ENCODE measurements at places on chromosomes 3 and 15. TPM values are rescaled to one million over a fixed set of nuclear protein-coding genes. Genes with fewer than 3 reads are reported as not detected.

DNA sequence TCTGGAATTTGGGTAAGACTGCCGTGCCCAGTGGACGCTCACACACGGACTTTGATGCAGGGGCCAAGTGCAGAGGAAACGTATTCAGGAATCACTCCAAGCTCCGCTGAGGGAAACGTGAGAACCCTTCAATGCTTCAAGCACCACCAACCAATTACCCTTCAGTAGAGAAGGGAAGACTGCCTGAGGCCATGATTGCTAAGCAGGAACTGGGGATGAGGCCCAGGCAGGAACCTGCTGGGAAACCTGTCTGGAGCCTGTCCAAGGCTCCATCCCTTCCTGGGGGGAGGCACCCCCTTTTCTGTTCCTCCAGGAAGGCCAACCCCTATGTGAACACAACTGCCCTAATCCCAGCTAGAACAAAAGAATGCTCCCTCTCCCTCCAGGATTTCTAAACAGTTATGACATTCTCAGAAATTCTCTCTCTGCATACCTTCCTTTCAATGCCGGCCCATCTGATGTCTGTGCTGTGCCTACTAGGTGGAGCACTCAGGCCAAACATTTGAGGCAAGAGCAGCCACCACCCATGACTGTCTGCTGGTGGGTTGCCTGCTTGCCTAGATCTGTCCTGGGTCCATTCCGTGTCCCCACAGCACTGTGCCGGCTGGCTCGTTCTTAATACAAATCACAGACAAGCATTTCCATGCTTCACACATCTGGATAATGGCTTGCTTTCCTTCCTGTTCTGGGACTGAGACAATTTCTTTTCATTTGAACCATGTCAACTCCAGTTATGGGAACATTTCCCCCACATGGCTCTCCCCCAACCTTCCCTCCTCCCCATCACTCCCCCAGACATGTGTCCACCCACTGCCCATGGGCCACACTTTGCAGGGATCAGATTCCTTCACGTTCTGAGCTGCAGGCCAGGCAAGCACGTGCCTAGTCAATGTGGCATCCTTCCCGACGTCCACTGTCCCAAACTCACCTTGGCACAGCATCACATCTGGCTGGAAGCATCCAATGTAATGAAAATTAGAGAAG is 149.4 kb downstream of the ADAMTS17 start:
- H3K36me3 ChIP-seq = no peaks in the 10 kb centered on the region
- no peaks in the 10 kb centered on the region for H3K4me1 ChIP-seq
- no peak overlapping the region for H3K4me3 ChIP-seq
- H3K27me3 ChIP-seq = no peaks in the 10 kb centered on the region
- H3K27ac ChIP-seq = no peak overlapping the region

GRCh38 chr3:128991355-128991895 is 2.5 kb downstream of the CFAP92 start:
- H3K4me3 ChIP-seq = no peak overlapping the region
- H3K36me3 ChIP-seq = no peaks in the 10 kb centered on the region
- no peak for DNase-seq

- peaks cover 57% of the 10 kb centered on the region for H3K4me1 ChIP-seq
- no peak for DNase-seq
- no peak overlapping the region for H3K4me3 ChIP-seq
- H3K27ac ChIP-seq = peak overlapping the region; percentile 93
Observed at GRCh38 chr3:141410846-141411245, 42.5 kb downstream of the ZBTB38 start.

DNA sequence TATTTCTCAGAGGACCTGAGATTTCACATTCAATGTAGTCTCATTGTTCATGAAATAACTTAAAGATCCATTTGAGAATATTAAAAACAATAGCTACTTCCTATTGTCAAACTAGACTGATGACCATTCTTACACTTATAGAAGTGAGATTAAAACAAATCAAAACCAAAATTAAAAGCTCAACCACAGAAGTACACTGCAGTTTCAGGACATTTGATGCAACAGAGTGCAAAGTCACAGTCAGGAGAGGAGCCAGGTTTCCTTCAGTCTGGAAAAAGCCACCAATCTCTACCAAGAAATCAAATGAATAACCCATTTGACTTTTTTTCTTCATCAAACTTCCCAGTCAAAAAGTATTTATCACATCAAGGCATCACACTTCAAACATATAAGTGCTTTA is 5.5 kb downstream of the CCPG1 start:
- no peaks in the 10 kb centered on the region for H3K27me3 ChIP-seq
- DNase-seq = no peak
- H3K36me3 ChIP-seq = no peaks in the 10 kb centered on the region
- peaks cover 39% of the 10 kb centered on the region for H3K4me1 ChIP-seq
- peak overlapping the region; percentile 43 for H3K27ac ChIP-seq

DNA sequence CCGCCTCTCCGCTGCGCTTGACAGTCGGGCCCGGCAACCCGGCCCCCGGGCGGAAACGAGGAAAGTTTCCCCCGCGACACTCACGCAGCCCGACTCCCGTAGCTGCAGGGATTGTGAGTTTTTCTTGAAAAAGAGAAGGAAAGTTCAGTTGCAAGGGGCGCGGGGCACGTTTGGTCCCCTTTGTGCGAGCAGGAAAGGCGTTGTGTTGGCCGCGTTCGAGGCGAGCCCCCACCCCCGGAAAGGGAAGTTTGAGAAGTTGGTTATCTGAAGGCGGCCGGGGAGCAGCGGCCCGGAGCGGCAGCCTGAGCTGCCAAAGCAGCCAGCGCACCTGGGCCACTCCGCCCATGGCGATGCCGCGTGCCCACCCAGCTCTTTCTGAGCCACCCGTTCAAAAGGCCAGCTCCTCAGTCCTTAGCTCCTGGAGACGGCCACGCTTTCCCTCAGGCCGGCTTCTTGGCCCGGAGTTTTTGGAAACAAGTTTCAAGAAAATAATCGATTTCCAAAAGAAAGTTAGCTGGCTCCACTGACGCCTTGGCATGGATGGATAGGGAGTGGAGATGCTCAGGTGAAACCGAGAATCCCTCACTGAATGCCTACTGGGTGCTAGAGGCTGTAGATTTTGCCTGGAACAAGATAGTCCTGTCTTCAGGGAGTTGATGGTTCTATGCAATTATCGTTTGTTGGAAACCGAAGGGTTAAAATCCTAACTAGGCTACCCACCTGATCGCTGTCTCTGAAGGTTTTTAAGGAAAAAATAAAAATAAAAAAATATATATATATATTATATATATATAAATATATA is 832 bp downstream of the TGFBR2 start:
- peak overlapping the region; percentile 97 for H3K27ac ChIP-seq
- peaks cover 9% of the 10 kb centered on the region for H3K4me1 ChIP-seq
- peak; percentile 79 for DNase-seq

Gene ACKR2
- total RNA-seq = 15.3 TPM

Gene C2CD4A
- total RNA-seq = 0.25 TPM

Gene AADACL2
- total RNA-seq = not detected

All from thyroid gland (tissue), 4 donors.